ENCODE measurements at places on chromosomes 5 and 9.

GRCh38 chr9:69535911-69536310 lies 136.3 kb downstream of the APBA1 start:
- DNase-seq, result no peak

GRCh38 chr5:116299746-116300640 lies 215.2 kb downstream of the COMMD10 start:
- no peak for DNase-seq

DNA sequence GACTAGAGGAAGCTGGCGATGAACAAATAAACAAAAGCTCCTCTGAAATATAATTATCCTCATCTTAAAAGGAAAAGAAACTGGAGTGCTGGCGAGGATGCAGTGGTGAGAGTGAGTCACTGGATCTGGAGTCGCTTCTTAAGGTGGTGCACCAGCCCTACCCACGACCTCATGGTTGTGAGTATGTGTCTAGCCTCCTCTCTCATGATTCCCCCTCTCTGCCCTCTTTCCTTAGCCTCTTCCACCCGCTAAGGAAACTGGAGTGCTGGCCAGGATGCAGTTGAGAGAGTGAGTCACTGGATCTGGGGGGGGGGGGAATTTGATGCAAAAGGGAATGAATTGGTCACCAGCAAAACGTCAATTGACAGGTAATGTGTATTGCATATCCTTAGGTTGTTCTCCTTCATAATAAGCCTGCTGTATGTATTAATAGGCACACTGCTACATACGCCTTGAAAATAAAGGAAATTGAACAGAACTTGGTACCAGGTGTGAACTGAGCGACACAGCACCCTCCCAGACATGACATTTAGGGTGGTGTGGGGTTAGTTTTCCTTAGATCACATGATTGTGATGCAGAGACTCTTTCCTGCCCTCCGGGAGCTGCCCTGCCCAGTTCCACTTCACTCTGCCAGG lies 36.3 kb upstream of the EBF1 start:
- no peak for DNase-seq

GRCh38 chr5:41517909-41518308 lies 7.5 kb upstream of the PLCXD3 start:
- no peak for DNase-seq

DNA sequence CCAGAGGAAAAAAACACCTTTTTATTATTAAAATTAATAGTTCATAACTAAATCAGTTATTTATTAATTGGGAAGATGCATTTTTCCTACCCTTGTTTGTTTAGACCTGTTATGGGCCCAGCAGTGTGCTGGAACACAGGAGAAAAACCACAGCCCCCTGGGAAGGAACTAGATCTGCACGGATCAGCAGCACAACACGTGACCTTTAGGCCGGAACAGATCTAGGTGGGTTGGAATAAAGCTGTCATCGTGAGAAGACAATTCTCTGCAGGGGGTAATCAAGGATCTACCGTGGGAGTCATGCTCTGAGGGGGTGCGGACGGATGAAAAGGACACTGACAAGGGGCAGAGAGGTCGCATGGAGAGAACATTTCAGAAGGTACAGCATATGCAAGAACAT lies 95.8 kb upstream of the SPATA31C2 start:
- no peak for DNase-seq

GRCh38 chr9:33946779-33947535 lies 101.7 kb downstream of the UBAP2 start:
- no peak for DNase-seq

- DNase-seq, result no peak
Observed at GRCh38 chr5:132429463-132430440, 60.2 kb downstream of the SLC22A5 start.

DNA sequence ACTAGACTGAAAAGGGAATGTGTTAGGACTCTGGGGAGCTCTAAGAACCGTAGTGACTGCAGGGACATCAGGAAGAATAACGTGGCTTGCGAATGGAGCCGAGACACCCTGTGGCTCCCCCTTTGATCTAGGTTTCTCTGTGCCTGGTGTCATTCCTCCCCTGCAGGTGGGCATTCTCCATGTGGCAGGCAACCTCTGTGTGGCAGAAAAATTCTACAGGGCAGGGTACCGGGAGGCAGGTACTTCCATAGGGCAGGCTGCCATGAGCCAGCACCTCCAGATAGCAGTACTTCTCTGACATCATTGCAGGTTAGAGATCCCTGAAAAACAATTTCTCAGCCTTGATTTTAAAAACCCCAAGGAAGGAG lies 43.1 kb downstream of the ROPN1L start:
- DNase-seq, result no peak

DNA sequence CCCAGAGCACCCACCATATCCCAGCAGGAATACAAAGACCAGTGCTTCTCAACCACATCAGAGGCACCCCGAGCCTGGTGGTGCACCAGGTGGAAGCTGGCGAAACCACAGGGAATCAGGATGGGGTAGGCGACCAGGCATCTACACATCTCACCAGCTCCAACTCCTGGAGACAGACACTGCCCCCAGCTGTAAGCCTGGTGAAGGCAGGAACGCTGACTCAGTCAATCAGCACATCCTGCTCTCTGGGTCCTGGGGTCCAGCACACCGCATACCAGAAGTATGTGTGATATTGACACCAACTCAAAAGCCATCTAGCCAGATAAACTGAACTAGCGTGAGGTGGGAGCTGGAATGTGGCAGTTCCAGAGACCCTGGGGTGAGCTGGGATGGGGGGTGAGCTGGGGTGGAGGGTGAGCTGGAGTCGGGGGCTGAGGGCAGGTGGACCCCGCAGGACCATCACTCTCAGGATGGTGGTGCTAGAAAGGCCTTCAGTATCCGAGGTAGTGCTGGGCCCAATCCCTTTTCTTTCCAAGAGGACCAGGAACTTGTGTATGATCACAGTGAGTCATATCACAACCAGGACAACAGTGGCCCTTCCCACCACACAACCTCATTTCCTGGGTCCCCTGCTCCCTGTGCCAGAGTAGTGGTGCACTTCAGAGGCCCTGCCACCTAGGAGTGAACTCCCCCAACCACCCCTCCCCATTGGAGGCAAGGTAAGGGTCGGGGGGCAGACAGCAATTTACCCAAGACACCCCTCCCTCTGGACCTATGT lies 2.5 kb downstream of the DBN1 start:
- no peak for DNase-seq

DNA sequence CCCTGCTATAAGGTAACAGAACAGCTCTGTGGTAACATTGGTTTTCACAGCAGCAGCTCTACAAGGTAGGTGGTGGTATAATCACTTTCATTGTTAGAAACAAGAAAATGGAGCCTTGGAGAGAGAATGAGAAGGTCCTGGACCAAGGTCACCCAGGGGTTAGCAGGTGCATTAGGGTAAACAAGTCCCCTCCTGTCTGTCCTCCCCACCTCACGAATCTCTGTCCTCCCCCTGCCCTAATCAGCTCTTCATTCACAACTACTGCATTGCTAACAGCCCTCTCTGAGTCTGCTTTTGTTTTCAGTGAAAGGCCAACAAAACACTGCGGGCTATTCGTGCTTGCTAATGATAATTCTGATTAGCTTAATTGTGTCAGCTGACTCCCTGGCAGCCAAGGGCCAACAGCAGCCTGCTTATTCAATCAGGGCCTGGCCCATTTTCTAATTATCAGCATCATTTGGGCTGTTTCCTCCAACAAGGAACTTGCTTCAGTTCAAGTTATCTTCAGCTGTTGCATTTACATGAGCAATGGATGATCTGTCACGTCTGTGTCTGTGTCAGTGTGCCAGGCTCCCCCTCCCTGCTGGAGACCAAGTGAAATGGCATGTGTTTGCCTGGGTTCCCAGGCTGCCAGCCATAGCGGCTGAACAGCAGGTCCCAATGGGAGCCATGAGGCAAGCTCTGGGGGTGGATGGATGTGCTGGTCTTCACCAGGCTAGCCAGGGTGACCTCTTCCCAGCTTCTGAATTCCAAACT lies 56.7 kb upstream of the EQTN start:
- no peak for DNase-seq

- DNase-seq, result no peak
Observed at GRCh38 chr5:109700516-109701153, 10.9 kb downstream of the MAN2A1 start.

GRCh38 chr9:71295928-71296327 lies 174.5 kb upstream of the TRPM3 start:
- DNase-seq, result no peak

- no peak for DNase-seq
Observed at GRCh38 chr5:125274211-125274610, 527.8 kb upstream of the ZNF608 start.

GRCh38 chr9:76161541-76161940 lies 232.7 kb downstream of the RFK start:
- no peak for DNase-seq

DNA sequence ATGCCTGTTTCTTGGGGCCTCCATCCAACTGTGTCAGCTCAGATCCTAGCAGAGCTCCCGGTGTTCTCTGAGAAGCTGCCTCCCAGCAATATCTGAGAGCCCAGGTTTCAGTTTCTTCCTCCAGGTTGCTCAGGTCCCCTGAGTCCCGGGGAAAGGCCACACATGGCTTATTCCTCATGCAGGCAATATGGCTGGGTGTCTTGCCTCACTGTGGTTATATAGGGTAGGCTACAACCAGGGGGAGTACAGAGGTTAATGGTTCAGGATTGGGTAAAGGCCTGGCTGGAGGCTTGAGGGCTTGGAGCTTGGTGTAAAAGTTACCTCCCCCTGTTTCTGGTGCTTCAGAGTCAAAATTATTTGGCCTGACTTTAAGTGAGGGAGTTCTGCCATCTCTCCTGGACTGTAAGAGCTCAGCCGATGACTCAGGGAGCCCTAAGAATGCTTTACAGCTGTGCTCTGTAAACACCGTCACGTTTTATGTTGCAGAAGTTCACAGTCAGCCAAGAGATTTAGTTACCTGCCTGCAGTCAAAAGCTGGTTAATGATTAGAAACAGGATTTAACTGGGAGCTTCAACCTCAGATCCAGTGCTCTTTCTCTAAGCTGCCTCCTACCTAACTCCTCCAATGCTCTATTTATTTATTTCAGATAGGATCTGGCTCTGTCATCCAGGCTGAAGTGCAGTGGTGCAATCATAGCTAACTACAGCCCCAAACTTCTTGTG lies 24.3 kb upstream of the UBAP2 start:
- peak; percentile 10 for DNase-seq
